ENCODE measurements at places on chromosomes 12 and 14.

GRCh38 chr12:62737615-62738014, 197.3 kb downstream of the PPM1H start:
- DNase-seq = no peak

DNA sequence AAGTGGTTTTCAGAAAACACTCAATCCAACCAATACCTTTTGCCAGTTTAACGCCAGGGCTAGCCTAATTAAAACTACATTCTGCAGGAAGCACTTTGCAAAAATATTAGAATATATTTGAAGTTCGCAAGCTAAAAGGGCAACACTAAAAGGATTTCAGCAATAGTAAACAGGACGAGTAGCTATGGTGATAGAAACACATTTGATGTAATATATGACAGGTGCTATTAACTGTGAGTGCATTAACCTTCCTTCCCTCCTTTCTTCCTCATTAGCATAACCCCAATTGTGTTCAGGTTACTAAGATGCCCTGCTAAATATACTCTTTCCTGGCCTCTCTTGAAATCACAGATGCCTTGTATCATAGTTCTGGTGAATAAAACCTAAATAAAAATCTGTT, 85.6 kb upstream of the TMCC3 start:
- no peak for DNase-seq

DNA sequence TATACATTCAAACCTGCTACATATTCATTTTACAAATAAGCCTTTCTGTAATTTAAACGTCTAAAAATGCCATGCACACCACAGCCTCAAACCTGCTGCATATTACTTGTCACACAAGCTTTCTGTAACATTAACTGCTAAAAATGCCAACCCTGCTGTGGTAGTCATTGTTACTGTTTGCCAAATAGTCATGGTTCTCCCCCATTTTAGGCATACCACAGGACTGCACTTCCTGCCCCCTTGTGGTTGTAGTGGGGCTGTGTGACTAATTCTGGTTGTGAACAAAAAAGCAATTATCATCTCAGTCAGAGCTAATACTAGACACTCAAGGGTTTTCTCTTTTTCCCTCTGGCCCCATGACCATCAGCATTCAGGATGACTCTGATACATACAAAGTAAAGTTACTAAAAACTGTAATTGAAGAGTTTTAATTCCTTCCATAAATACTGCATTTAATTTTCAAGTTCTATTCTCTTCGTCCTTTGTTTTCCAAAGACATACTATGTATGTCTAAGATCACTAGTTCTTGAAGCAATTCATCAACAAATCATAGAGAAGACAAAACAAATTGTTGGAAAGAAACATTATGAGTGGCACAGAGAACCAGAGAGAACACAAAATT, 5.7 kb upstream of the SLC35F4 start:
- peak; percentile 76 for DNase-seq

DNA sequence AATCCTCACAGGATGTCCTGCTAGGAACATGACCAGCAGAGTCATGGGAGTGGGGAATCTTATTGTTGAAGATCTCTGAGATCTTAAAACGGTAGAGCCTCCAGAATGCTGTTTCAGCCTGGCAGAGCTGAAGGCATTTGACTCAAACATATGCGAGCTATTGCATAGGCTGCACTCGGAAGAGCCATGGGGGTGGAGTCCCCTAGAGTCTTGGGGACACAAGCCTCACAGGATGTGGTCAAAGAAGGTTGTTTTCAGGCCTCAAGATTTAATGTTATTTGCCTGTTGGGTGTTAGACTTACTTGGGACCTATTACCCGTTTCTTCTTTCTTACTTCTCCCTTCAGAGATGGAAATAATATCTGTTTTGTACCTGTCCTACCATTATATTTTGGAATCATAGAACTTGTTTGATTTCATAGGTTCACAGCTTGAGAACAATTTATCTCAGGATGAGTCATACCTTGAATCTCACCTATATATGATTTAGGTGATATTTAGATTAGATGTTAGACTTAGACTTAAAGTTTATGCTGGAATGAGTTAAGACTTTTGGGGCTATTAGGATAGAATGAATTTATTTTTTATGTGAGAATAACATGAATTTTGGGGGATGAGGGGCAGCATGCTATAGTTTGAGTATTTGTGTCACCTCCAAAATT, 172.2 kb upstream of the ATP2B1 start:
- no peak for DNase-seq

GRCh38 chr14:106179761-106180160, 653.4 kb downstream of the TMEM121 start:
- no peak for DNase-seq

DNA sequence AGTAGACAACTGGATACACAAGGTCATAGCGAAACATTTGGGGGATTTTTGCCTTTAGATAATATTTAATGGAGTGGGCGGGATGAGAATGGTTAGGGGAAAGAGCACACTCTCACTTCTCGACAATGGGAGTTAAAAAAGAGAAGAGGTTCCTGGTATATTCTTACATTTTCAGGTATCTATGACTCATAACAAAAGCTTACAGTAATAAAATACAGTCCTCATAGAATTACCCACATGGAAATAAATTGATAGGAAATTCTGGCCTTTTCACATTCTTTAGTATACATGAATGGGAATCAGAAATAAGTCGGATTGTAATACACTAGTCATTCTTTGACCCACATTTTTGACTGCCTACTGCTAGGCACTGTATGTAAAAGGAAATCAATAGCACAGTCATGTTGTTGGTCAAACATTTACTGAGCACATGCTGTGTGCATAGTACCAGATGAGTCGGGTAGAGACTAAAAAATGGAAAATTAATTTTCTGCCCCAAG, 8.2 kb upstream of the CRADD start:
- no peak for DNase-seq

DNA sequence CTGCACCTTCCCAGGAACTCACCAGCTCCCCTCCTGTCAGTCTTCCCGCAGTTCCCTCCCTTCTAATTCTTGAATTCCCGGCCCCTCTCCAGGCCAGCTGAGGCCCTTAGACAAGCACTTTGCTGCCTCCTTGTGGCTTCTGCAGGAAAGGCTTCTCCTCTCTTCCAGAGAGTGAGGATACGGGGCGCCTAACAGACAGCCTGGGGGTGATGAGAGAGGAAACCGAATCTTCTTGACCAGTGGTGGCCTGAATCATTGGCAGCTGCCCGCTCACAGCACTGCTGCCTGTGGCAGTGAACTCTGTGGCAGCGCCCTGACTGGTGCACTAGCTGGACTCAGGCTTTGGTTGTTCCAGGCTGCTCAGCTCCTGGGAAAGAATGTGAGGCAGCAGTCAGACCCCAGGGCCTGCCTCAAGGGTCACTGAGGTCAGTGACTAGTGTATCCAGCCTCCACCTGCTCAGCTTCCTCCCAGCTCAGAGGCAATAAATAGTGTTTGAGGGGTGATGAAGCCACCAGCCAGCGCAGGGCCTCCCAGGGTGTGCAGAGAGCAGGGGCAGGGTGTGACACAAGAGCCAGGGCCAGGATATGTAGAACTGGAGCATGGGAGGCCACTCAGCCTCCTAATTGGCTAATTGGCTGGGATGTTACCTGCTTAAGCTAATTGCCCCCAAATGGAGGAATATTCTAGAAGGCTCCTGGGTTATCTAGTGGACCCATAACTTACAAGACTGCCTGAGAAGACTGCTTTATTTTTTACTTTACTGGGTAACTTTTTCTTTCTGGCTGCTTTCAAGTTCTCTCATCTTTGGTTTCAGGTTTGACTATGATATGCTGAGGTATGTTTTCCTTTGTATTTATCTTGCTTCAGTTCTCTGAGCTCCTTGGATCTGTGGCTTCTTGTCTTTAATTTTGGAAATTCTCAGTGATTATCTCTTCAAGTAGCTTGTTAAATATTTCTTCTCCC, 12.9 kb upstream of the MCRS1 start:
- peak; percentile 75 for DNase-seq

GRCh38 chr12:15020156-15020555, 47.3 kb downstream of the PDE6H start:
- DNase-seq = no peak

- no peak for DNase-seq
Observed at GRCh38 chr12:26750531-26751175, 82.3 kb downstream of the ITPR2 start.

DNA sequence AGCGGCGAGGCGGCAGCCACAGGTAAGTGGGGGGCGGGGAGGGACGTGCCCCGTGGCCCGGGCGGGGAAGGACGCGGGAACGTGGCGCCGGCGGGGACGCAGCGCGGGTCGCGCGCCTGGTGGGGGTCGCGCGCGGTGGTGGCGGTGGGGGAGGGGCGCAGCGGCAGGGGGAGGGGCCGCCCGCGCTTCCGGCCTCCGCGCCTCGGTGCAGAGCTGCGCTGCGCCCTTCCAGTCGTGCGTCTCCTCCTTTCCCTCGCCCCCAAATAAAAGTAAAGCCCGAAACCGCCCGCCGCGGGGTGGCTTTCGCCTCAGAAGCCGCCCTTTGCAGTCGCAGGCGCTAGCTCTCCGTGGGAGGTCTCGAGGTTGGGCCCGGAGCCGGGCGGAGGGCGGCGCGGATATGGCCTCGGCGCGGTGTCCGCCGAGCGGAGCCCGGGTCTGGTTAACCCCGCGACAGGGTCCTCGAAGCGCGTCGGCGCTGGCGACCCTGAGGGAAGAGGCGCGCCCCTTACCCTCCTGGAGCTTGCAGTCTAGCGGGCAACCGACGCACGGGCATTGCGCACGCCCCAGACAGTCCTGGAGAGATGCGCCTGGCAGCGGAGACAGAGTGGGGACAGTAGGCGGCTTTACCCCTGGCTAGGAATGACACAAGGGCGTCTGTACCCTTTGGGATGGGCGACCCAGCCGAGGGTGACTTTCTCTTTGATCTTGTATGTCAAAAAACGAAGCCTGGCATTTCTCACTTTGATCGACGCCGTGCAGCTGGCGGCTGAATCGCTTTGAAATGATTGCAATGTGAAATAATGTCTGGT, 589 bp downstream of the ATF1 start:
- DNase-seq = peak; percentile 36

GRCh38 chr12:98260276-98260675, 255.1 kb upstream of the TMPO start:
- DNase-seq = no peak

GRCh38 chr12:558580-558979, 98.8 kb downstream of the B4GALNT3 start:
- DNase-seq = no peak

GRCh38 chr12:45310627-45310968, 94.7 kb downstream of the ANO6 start:
- DNase-seq = no peak

DNA sequence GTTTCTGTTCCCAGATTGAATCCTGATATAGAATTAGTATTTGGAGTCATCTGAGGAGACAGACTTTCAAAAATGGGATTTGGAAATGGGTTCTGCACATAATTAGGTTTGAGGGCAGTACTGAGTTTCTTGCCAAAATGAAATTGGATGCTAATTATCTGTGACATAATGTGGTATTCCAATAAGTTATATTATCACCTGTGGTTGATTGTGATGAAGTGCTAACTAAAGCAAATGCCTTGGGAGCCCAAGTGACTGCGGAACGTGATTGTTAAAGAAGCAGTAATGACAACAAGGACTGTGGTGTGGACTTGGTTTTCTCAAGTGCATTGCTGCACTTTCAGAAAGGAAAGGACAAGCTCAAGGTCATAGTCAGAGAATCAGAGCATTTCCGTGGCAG, 337.0 kb downstream of the IPO8 start:
- no peak for DNase-seq

GRCh38 chr12:3371018-3371417, 120.0 kb upstream of the PRMT8 start:
- no peak for DNase-seq

DNA sequence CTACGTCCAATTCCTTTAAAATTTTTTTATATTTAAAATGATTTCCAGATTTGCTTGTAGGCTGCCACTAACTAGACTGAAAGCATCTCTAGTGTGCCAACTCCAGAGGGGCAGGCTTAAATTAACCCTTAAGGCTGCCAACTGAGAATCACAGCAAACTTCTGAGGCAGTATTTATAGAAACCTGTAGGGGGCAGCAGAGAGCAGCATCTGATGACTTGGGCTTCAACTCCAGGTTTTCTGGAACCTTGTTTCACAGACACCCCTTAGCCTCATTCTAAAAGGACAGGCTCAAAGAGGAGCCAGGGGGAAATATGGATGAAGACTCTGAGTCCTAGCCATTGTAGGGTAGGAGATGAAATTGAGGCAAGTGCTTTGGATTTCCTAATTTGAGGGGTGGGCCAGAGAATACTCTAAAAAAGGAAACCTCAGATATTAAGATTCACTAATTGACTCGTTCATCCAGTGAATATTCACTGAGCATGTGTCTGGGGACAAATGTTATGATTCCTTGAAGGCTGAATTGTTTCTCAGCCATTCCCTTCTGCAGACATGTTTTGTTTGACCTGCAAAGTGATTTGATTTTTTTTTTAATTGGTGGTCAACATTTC, 63.3 kb upstream of the HSPB8 start:
- peak; percentile 36 for DNase-seq

- peak; percentile 55 for DNase-seq
Observed at GRCh38 chr12:43147878-43148277, 404.1 kb downstream of the ADAMTS20 start.

- DNase-seq = no peak
Observed at GRCh38 chr12:109815225-109815624, 18.0 kb downstream of the TRPV4 start.

- no peak for DNase-seq
Observed at GRCh38 chr14:32150392-32150791, 51.5 kb upstream of the RNU6-7 start.

- peak; percentile 39 for DNase-seq
Observed at GRCh38 chr12:76922866-76923265, 44.0 kb upstream of the CSRP2 start.

DNA sequence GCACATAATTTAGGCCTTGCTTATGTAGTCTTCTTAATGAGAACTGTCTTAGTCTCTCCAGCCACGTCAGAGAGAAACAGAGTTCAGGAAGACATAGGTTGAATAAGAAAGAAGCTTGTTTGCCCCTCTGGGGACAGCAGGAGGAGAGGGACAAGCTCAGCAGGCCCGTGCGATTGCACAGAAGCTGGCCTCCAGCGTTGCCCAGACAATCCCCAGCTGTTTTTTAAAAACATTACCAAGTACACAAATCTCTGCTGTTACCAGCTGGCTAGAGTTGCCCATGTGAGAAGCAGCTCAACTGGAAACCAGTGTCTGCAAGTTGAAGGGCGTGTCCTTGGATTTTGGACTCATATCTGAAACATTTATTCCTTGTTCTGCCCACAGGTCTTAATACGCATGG, 232.6 kb downstream of the EFCAB11 start:
- no peak for DNase-seq

- no peak for DNase-seq
Observed at GRCh38 chr14:100081997-100082625, 16.9 kb downstream of the EVL start.

GRCh38 chr14:95272057-95272456, 47.7 kb downstream of the CLMN start:
- no peak for DNase-seq

DNA sequence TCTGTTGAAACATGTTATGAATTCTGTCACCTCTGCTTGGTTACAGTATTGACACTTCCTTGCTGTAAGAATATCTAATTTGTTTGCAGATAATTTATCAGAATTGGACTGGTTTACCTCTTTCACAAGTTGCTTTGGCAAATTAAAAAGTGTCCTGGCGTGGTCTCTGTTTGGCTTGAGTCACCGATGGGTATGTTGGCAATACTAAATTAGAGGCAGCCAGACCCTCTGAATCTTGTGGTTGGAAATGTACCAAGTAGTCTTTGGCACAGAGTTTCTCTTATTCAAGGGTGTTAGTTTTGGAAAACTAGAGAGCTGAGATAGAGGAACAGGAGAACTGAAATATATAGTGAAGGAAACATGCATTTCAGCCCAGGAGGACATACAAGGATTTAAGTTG, 521.1 kb upstream of the MGAT4C start:
- no peak for DNase-seq
